Thymus (tissue), 14 donors: ENCODE measurements at places on chromosomes 11 and 22.

GRCh38 chr11:123116486-123116885 is 54.5 kb upstream of the HSPA8 start:
- H3K36me3 ChIP-seq: no peaks in the 10 kb centered on the region
- no peak overlapping the region for H3K27ac ChIP-seq
- no peak overlapping the region for H3K4me3 ChIP-seq
- H3K27me3 ChIP-seq: no peaks in the 10 kb centered on the region
- no peaks in the 10 kb centered on the region for H3K4me1 ChIP-seq

DNA sequence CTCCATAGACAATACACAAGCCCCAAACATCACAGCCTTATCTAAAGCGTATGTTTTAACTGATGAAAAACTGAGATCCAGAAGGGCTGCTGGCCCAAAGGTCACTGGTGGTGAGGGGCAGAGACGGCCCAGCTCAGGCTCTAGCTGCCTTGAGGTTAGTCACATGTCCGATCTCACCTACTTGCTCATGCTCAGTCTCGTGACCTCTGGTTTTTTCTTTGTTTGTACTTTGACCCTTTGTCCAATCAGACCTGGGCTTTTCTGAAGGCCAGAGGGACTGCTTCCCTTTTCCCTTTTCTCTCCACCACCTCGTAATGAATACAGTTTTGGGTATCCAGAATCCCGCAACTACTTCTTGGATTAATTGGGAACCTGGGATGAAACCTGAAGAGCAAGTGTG is 28.6 kb downstream of the MMP20 start:
- no peak overlapping the region for H3K27ac ChIP-seq
- H3K36me3 ChIP-seq: no peaks in the 10 kb centered on the region
- no peaks in the 10 kb centered on the region for H3K27me3 ChIP-seq
- no peaks in the 10 kb centered on the region for H3K4me1 ChIP-seq
- DNase-seq: no peak

DNA sequence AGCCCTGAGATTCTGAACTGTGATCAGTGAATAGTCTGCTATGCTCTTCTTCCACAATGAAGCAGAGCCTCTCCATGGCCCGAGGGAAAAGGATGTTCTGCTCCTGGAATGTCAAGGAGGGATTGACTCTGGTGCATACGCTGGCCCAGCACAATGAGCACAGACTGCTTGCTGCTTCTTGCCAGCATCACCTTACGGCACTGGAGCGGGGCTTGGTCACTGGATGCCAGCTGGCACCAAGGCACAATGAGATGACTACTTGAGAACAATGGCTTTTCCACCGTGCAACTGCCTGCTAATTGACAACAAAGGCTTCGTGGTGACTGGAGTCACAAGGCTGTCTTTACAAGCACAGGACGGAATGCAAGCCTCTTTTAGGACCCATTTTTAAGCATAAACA is 139.2 kb downstream of the DSCAML1 start:
- no peaks in the 10 kb centered on the region for H3K36me3 ChIP-seq
- H3K27ac ChIP-seq: no peak overlapping the region
- no peaks in the 10 kb centered on the region for H3K27me3 ChIP-seq
- no peak for DNase-seq
- no peak overlapping the region for H3K4me3 ChIP-seq
- no peaks in the 10 kb centered on the region for H3K4me1 ChIP-seq

GRCh38 chr11:90558328-90558865 is 335.5 kb upstream of the CHORDC1 start:
- no peak overlapping the region for H3K27ac ChIP-seq
- no peaks in the 10 kb centered on the region for H3K36me3 ChIP-seq
- no peaks in the 10 kb centered on the region for H3K27me3 ChIP-seq

GRCh38 chr11:27701355-27702105 is 1.3 kb upstream of the BDNF start:
- H3K27ac ChIP-seq: no peak overlapping the region
- no peak for DNase-seq
- peak overlapping the region; percentile 15 for H3K4me3 ChIP-seq
- peaks cover 46% of the 10 kb centered on the region for H3K27me3 ChIP-seq
- H3K4me1 ChIP-seq: peaks cover 2% of the 10 kb centered on the region

DNA sequence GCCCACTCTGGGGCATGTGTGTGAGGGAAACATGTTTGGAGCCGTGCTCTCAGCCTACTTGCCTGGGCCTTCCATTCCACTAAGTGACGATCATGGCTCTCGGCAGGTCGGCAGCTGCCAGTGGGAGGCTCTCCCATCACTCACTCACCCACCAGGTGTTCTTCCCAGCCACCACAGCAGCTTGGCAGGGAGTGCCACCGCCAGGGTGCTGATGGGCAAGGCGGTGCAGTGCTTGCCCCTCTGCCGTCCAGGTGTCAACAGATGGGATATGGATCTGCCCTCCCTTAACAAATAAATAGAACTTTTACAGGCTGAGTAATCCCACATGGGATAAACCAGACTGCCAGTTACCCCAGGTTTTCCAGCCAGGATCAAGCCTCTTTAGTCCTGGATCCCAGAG is 205.5 kb upstream of the TMEM45B start:
- no peaks in the 10 kb centered on the region for H3K36me3 ChIP-seq
- DNase-seq: no peak
- no peaks in the 10 kb centered on the region for H3K27me3 ChIP-seq
